Activated CD4-positive, alpha-beta T cell treated with anti-CD3 and anti-CD28 coated beads, Interleukin-2, Interleukin-6, amounts not matched to agents 100 ng/mL and 50 ng/mL, durations not matched to agents 16 hours and 8 hours (primary cell): ENCODE measurements at places on chromosomes 6 and 20.

DNA sequence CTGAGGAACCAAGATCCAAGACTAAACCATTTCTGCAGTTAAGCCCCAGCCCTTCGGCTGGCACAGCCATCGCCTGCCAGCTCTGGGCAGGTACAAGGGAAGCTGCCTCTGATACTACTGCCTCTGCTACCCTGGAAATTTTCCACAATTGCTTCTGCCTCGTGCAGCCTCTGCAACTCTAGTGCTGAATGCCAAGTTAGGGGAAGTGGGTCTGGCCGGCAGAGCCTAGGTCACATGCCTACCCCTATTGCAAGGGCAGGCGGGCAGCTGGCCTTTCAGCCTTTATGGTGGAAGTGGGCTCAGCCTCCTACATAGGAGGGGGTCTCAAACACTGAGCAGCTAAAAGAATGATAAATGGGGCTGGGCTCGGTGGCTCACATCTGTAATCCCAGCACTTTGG is 44.5 kb upstream of the TULP1 start:
- no peak for DNase-seq

- no peak for DNase-seq
These were observed 457.8 kb downstream of the HACE1 start for GRCh38 chr6:104401926-104402325.

DNA sequence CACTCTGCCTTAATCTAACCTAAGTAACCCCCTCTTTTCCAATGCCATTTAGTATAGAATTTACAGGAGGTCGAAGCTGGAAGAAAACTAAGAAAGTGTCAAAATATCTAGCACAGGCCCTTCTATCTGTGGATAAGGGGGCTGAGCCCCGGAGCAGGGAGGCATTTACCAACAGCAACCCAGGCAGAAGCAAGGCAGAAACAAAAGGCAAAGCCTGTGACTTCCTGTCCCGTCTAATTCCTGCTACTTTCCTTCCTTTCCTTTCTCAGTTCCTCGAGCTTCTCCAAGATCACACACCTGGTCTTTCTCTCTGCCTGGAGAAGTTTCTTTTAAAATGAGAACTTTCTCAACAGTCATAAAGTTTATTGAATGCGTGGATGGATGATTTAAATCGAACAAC is 146.0 kb downstream of the FOXA2 start:
- DNase-seq, result no peak

DNA sequence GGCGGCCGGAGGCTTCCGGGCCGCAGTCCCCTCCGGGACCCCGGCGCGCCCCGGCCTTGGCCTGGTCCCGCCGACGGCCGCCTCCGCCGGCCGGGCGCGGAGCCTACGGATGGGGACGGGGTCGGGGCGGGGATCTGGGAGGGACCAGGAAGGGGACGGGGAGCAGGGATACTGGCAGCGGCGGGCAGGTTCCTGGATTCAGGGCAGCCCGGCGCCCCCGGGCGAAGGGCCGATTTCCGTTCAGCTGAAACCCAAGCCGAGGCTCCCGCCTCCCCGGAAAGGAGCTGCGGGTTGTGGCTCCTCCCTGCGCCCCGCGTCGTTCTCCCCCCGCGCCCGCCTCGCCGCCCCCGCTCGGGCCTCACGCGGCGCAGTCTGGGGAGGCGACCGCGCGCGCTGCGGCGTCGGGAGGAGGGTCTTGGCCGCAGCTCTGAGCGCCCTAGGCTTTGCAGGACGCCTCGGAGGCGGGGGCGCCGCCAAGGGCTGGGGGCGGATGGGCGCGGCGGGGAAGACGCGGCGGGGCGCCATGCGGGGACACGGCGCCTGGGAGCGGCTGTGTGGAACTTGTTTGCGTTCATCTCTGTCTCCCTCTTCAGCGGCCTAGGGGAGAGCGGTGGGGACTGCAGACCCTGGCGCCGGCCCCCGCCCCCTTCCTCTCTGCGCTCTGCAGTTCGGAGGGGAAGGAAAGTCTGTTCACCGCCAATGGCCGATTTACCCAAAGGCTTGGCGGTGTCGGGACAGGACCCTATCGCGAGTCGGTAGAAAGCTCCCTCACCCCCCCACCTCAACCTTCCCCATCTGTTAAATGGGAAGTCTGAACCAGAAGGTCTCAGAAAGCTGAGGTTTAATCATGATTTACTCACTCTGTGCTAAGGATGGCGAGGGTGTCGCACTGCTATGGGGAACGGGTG is 22.7 kb upstream of the TMEM181 start:
- no peak for DNase-seq

DNA sequence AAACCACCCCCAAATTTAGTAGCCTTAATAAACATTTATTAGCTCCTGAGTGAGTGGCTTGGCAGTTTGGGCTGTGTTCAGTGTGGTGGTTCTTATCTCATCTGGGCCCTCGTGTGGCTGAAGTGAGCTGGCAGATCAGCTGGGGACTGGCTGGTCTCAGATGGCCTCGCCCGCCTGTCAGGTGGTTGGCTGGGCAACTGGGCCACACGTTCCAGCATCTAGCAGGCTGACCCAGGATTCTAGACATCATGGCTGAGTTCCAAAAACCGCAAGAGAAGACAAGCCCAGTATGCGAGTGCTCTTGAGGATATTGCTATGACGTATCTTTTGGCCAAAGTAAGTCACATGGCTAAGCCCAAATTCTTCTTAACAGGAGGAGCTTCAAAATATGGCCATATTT is 28.9 kb downstream of the EIF2S2 start:
- no peak for DNase-seq

DNA sequence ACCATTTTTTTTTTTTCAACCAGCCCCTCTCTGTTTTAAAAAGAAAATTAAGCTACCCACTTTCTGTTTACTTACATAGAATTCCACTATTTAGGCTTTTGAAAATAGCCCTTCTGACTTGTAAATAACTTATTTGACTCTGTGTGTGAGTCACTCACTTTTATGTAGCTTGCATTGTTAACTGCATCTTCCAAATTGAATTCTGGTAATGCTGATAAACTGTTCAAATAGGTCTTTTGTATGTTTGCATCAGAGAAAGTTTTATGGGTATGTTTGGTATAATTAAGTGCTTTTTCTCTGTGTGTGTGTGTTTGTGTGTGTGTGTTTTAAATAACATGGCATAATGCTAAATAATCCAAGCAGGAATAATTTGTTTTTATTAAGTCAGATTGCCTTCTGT is 360.1 kb downstream of the PLCB1 start:
- DNase-seq, result no peak

GRCh38 chr6:155011809-155012291 is 16.7 kb downstream of the TIAM2 start:
- no peak for DNase-seq

GRCh38 chr6:99745651-99746050 is 139.0 kb downstream of the PRDM13 start:
- no peak for DNase-seq

DNA sequence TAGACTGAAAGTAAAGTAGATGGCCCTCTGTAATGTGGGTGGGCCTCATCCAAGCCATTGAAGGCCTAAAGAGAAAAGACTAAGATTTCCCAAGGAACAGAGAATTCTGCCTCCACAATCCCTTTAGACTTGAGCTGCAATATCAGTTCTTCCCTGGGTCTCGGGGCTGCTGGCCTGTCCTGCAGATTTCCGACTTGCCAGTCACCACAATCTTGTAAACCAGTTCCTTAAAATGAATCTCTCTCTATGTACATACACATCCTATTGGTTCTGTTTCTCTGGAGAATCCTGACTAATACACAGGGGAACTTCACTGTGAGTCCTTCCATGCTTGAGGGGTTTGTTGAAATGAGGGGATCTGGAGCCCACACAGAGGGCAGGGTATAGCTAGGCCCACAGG is 12.9 kb downstream of the CCDC170 start:
- no peak for DNase-seq

DNA sequence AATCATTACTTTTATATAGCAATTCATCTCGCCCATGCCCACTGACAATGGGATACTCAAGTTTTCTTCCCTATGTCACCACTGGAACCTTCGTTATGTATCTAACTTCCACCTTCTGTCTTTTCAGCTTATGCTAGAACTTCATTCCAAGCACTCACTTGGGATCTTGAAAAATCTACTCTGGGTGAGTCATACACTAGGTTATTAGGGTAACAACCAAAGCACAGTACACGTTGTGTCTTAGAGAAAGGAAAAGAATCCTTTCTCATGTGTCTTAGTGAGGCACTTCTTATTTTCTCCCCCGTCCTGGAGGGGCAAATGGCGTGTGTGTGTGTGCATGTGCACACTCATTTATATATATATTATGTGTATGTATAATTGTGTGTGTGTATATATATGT is 18.3 kb upstream of the FAM162B start:
- DNase-seq, result no peak

DNA sequence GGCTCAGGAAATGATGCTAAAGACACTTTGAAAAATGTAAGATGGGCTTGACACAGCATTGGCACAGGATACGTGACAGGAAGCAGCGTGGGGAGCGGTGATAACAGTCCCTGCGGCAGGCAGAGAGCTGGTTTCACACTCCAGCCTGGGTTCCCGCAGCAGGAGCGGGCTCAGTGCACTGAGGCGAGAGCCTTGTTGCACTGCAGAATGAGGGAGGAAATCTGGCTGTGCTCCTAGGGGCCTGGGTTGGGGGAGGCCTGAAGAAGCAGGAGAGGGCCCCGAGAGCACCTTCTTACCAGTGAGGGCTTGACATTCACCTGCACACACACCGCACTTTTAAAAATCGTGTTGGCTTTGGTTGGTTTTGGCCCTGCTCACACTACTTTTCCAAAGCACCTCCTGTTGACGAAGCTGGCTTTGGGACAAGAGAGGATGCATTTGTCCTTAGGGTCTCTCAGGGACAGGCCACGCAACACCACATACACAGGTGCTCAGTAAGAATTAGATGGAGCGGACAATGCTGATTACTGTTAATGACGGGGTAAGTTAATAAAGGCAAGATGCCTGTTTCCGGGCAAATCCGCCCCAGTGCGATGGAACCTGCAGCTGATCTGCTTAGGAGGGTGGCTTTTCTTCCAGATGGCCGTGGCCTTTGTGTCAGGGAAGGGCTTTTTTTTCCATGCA is 49.4 kb upstream of the ARMC2 start:
- peak; percentile 73 for DNase-seq

DNA sequence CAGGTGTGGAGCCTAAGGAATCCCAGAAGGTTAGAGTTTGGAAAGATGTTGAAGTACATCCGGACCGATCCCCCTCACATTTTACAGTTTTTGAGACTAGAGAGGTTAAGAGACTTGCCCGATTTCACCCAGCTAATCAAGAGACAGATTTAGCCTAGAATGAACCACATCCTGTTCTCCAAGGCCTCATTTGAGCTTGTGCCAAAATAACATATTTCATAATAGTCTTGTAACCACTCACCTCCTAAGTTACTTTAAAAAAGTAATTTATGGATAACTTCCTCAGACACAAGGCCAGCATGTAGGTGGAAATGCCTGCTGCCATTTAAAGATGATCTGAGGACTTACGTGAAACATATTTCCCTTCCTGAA is 39.8 kb upstream of the ARHGAP18 start:
- peak; percentile 63 for DNase-seq

- no peak for DNase-seq
These were observed 43.4 kb downstream of the ZHX3 start for GRCh38 chr20:41274152-41274551.

- no peak for DNase-seq
These were observed 486.0 kb downstream of the BCKDHB start for GRCh38 chr6:80592436-80592835.

- DNase-seq, result no peak
These were observed 21.0 kb downstream of the OGFRL1 start for GRCh38 chr6:71309656-71310055.

DNA sequence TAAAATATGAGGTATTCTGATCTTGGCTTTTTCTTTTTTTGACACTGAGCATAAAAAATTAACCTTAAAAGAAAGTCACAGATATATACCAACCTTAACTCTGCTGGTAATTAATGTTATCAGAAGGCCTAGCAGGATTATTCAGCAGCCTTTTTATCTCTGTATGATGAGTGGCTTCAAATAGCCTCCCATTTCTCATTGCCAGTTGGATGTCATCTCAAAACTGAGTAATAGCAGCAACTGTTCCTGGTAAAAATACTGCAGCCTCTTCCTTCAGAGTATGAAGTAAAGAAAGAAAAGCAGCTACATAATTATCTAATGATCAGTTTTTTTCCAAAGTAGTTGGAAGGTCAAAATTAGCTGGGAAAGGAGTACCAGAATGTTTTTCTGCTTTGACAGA is 24.9 kb upstream of the HDGFL1 start:
- DNase-seq, result no peak

DNA sequence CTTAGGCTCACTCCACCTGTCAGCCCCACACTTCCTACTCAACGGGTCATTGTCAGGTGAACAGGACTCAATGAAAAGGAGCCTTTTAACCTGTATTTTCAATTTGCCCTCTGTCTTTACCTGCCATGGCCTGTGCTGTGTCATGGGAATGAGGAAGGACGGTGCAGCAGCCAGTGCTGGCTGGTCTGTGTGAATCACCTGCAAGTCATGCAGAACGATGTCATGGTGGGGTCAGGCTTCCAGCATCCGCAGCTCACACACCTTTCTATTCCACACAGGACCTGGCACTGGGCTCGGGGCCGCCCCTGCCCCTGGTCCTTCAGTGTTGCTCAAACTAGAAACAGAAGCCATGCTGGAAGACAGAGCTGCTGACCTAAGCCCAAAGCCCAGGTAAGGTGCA is 188.7 kb upstream of the GMDS start:
- no peak for DNase-seq
